ENCODE measurements at places on chromosomes 12 and 14.

GRCh38 chr12:108381787-108382436 is 42.8 kb upstream of the CMKLR1 start:
- DNase-seq, result no peak

DNA sequence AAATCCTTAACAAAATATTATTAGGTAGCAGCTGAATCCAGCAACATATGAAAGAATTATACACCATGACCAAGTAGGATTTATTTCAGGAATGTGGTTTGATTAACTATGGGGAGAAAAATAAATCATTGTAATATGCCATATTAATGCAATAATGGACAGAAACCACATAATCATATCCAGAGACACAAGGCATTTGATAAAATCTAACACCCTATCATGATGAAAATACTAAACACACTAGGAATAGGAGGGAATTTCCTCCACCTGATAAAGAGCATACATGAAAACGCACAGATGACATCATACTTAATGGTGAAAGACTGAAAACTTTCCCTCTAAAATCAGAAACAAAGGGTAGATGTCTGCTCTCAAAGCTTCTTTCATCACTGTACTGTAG is 238.9 kb downstream of the PHLDA1 start:
- no peak for DNase-seq

- DNase-seq, result no peak
These were observed 11.6 kb upstream of the FOXN3 start for GRCh38 chr14:89428546-89429198.

- peak; percentile 72 for DNase-seq
These were observed 3.5 kb upstream of the ANKRD52 start for GRCh38 chr12:56261503-56262232.

- no peak for DNase-seq
These were observed 759.7 kb downstream of the GALC start for GRCh38 chr14:87233266-87233665.

GRCh38 chr14:34633742-34634141 is 3.8 kb upstream of the SNX6 start:
- no peak for DNase-seq

DNA sequence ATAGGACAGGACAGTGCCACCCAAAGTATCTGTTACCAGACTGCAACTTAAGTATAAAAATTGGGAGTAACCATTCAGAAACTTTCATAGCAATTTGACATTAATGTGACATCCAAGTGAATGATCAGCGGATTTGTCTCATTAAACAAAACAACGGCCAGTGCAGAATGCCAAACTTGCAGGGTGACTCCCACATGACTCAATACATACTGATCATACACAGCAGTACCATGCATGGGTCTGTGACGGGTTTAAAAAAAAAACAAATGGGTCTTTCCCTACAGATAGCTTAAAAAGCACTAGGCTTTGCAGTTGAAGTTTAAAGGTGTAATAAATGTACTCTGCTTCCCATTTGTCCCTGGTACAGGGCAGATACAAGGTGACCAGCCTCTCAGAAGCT is 116.6 kb downstream of the SLC35F4 start:
- no peak for DNase-seq

GRCh38 chr14:57889245-57889644 is 23.4 kb upstream of the SLC35F4 start:
- no peak for DNase-seq

DNA sequence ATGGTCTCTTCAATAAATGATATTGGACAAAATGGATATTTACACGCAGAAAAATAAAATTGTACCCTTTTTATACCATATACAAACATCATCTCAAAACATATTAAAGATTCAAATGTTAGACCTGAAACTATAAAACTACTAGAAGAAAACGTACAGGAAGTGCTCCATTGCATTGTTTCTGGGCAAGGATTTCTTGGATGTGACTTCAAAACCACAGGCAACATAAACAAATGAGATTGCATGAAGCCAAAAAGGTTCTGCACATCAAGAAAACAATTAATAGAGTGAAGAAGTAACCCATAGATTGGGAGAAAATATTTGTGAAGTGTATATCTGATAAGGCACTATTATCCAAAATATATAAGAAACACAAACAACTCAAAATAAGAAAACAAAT is 812.4 kb downstream of the NRXN3 start:
- DNase-seq, result no peak
